ENCODE measurements at places on chromosomes 3 and 15.

DNA sequence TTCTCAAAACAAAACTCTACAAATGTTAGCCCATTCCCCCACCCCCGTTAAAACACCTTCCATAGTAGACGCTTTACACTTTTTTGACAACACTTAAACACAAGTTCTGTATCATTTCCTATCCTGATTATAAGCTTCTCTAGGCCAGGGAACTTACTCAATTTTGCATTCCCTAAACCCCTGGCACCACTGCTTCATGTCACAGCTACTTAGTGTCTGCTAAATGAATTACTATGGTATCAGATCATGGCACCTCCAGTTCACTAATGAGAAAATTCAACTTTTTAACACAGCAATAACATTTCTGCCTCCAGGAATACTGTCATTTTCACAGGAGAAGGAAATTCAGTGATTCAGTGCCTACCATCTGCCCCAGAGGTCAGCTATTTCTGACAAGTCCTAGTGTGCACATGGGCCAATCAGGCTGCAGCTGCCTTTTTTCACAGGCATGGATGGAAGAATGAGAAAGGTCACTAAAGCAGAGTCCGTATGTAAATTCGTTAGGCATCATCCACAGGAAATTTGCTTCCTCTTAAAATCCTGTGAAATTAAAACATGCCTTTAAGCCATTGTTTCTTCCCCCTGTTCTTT is 18.5 kb downstream of the SFMBT1 start:
- DNase-seq, result no peak

DNA sequence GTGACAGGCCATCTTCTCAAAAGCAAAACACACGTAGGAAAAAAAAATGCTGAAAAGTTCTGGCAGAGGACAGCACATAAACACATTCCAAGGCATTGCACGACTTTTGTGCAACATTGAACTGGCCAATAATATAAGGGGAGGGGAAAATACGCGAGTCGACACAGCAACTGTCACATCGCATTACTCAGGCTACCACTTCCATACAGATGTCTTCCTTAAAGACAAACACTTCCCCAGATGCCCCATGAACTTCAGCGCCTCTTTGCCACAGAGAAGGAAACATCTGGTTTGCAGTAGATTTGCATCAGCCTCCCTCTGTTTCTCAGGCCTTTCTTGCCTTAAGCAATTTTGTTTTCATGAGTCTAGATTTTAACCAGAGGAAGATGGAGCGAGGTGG is 144.4 kb upstream of the IGF1R start:
- DNase-seq, result no peak

DNA sequence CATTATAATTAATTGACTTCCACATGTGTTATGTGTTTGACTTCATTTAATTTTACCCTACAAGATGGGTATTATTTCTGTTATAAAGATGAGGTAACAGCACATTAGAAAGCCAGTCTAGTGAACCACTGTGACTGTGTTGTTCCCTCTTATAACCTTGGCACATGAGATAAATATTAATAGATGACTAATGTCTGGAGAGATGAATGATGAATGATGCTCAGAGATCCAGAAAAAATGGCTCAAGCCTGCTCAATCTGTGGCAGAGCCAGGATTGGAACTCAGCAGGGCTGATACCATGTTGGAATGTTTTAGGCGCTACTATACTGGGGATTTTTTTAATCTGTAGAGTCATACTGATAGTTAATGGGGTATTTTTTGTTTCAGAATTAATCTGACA is 118.8 kb upstream of the PTX3 start:
- no peak for DNase-seq

DNA sequence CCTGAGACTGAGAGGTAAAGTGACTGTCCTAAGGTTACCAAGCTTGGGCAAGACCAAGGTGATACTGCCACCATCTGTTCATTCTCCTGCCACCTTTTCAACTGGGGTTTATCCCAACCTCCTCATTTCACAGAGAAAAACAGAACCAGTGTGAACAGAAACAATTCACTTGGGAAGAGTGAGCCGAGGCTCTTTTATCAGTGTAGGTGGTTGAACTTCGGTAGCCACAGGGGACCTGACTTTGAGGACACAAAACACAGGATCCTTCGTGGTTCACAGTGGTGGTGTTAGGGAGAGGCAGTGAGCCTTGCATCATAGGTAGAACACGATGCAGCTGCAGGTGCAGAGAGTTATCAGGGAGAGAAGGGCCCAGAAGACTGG is 72.8 kb upstream of the ICE2 start:
- no peak for DNase-seq

GRCh38 chr3:182325213-182325950 is 467.9 kb upstream of the ATP11B start:
- no peak for DNase-seq

DNA sequence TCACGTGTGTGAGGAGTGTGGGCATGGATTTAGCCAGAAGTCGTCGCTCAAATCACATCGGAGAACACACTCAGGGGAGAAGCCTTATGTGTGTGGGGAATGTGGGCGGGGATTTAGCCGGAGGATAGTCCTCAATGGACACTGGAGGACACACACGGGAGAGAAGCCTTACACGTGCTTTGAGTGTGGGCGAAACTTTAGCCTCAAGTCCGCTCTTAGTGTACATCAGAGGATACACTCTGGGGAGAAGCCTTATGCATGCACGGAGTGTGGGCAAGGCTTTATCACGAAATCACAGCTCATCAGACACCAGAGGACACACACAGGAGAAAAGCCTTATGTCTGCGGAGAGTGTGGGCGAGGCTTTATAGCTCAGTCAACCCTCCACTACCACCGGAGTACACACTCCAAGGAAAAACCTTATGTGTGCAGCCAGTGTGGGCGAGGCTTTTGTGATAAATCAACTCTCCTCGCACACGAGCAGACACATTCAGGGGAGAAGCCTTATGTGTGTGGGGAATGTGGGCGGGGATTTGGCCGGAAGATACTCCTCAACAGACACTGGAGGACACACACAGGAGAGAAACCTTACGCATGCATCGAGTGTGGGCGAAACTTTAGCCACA is 28.1 kb downstream of the ZNF589 start:
- no peak for DNase-seq

DNA sequence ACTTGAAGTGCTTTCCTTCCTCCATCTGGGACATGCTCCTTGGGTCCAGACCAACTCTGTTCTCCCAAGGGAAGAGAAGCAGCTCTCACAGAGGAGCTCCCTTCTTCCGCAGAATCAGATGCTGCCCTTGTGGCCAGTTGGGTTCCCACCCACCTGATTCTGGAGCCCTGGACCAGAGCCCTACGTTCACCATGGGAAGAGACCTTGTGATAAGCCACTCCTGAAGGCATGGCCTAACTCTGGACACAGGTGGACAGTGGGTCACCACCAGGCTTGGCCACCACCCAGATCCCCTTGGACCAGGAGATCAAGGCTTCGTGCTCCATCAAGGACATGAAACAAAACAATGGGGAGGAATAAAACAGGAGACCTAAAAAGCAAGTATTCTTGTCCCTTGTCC is 172.2 kb downstream of the RPLP1 start:
- no peak for DNase-seq

GRCh38 chr3:161413855-161414210 is 42.5 kb upstream of the SPTSSB start:
- no peak for DNase-seq

- no peak for DNase-seq
Observed at GRCh38 chr3:72760225-72760624, 88.0 kb downstream of the SHQ1 start.

DNA sequence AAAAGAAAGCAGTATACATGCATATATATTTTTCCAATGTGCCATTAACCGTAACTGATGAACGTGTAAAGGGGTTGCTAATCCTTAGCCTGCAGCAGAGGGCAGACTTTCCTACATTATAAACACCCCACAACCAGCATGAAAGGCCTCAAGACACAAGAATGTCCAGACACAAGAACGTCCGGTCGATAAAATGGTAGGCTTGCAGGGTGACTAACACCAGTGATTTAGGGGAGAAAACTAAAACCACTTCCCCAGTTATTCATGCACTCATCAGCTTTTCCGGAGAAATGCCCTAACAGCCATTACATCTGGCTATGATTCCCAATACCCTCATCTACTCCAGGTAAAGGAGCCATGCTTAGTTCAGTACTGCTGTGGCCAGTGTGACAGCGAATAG is 57.4 kb downstream of the LRTM1 start:
- peak; percentile 46 for DNase-seq

- DNase-seq, result no peak
Observed at GRCh38 chr3:175274474-175275218, 415.5 kb downstream of the NAALADL2 start.

DNA sequence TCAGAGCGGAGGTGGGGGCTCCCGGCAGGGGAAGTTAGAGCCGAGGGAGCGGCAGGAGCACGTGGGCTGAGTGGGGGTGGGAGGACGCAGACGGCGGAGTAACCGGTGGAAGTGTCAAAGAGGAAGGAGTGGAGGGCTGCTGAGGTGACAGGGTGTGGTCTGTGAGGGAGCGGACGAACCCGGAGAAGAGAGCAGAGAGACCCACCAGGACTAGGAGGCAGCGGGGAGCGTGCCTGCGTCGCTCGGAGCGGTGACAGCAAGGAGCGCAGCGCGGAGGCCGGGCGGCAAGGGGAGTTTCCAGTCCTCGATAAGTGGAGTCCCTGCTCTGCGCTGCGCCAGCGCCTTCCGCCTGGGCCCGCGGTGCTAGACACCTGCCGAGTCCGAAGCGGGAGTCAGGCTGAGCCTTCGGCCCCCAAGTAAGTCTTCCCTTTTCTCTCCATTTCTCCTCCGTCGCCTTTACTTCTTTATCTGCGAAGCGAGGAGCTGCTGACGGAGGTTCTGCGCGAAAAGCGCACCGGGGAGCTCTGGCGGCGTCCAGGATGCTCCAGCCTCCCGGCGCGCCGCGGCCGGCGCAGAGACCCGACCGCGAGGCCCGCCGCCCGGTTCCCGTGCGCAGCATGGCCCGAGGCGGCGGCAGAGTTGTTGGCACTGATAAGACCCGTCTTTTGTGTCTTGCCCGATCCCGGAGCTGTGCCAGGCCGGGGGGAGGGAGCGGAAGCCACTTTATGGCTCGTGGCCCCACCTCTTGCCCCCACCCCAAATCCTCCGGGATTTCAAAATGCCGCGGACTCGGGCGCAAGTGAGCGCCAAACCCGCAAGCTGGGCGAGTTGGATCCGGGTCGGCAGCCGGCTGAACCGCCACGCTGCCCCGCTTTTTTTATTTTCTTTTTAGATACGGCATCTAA is 533.0 kb upstream of the SEMA6D start:
- peak; percentile 50 for DNase-seq

- no peak for DNase-seq
Observed at GRCh38 chr3:67382536-67382935, 271.9 kb downstream of the SUCLG2 start.

DNA sequence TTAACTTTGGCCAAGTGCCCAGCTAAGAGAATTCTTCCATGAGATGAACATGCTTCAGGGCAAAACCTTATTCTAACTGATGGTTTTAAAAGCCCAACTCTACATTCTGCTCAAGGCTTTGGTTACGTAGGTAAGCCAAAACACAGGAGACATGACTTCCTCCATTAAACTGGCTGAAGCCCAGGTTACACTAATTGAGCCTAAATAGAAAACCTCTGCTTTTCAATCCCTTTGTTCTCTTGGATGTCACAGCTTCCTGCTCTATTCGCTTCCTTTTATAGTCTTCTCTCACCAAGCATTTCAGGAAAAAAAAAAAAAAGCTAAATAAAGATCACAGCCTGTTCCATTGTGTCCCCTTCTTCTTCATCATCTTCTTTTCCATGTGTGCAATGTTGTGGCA is 420.4 kb downstream of the TIGIT start:
- DNase-seq, result no peak

GRCh38 chr3:98974442-98974841 is 72.9 kb upstream of the DCBLD2 start:
- no peak for DNase-seq

GRCh38 chr3:51670053-51670822 is 814 bp upstream of the TEX264 start:
- no peak for DNase-seq

DNA sequence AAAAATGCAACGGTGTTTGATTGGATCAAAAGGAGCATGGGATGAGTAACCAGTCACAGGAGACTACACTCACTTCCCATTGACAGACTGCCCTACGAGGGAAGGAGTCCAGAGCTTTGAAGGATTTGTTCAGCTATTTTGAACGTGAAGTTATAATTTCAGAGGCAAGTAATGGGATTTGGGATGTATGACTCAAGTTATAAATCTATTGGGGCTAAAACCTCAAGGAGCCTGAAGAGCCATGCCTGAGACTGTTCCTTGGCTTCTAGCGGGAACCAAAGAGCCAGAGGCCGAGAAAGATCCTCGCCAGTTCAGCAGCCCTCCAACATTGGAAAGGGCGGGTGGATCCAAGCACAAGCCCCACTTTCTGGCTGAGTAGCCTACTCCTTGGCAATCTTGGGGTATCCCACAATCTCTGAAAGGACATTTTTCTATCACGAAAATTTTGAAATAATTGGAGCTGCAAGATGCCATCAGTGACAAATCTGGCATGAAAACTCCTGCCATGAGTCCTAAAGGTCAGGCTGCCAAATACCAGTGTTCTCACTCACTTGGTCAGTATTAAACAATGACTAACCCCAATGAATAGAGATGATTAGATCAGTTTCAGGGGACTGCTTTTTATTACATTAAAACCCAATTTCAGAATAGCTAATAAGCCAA is 48.6 kb upstream of the SLCO2A1 start:
- no peak for DNase-seq

- DNase-seq, result no peak
Observed at GRCh38 chr3:120163026-120163425, 68.8 kb upstream of the GSK3B start.

DNA sequence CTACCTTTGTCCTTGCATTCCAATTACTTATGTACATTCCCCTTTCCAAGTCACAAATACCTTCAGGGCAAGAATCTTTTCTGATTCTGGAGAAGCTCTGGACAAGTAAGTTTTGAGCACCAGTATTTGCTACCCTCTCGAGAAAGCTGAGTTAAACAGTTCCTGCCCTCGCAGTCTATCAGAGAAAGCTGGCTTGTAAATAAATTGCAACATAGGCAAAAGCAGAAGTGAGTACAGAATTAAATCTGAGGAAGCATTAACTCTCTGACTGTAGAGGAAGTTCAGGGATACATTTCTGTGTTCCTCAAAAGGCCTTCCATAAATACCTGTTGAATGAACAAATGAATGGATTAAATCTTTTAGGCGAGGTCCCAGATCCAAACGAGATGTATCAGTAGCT is 1.2 kb downstream of the OSBPL11 start:
- no peak for DNase-seq

- no peak for DNase-seq
Observed at GRCh38 chr15:73956743-73957135, 30.5 kb downstream of the LOXL1 start.

DNA sequence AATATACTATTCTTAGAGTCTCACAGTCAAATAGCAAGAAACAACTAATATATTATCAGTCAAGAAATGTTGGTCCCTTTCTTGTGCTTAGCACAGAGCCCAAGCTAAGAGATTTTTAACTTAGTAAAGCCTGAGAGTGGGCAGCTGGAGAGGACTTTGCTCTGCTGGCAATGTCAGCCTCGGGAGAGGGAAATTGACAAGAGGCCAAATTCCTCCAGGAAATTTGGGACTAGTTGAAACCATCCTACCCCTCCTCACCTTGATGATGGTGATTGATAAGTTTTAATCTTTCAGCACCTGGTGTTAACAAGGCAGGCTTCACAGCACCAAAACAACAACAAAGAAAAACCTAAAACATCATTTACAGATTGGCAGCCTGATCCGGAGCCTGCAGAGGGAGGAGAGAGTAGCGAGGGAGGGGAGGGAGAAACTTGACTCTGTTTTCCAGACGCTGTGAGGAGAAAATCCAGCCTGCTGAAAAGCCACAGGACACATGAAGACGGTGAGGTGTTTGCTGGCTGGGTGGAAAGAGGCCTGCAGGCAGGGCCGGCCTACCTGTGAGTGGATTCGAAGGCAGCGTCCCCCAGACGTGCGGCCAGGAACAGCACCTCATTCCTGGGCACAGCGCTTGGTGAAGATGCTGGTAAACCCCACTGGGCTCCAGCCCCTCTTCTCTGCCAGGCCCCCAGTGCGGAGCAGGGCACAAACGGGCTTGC is 150.9 kb downstream of the LRRC28 start:
- no peak for DNase-seq

Data from iPS-NIHi11 (cell line).